Daoy (cell line): ENCODE measurements at places on chromosomes 13 and 19.

- DNase-seq, result no peak
Measured at GRCh38 chr13:80428349-80429096, 87.6 kb upstream of the SPRY2 start.

DNA sequence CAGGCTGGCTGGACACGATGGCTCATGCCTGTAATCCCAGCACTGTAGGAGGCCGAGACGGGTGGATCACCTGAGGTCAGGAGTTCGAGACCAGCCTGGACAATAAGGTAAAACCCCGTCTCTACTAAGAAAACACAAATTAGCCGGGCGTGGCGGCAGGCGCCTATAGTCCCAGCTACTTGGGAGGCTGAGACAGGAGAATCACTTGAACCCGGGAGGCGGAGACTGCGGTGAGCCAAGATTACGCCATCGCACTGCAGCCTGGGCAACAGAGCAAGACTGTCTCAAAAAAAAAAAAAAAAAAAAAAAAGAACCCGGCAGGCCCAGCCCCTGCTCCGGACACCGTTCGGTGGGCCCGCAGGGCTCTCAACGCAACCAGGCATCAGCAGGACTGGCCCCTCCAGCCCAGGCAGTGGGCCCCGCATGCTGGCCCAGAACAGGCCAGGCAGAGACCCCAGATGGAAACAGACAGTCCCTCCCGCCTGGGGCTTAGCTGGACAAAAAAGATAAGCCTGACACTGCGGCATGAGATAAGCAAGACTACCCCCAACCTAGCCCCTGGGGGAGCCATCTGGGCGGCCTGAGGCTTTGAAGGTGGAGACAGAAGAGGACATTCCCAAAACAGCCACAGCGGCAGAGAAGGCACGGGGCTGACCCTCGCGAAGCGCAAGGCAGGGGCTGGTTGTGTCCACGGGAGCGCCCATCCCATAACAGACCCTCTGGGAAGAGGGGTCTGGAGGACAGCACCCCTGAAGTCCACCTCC lies 11.6 kb downstream of the REXO1 start:
- DNase-seq, result no peak

GRCh38 chr19:57527136-57527881 lies at the start of gene ZNF549:
Gene ZNF549 (plus strand): TSS chr19:57527356. CDS start chr19:57527574, 218 bp downstream.
- DNase-seq, result peak; percentile 95

GRCh38 chr19:29745253-29745652 lies 30.2 kb upstream of the C19orf12 start:
- DNase-seq, result no peak

GRCh38 chr19:15166700-15167099 lies 34.1 kb downstream of the NOTCH3 start:
- no peak for DNase-seq

GRCh38 chr19:872266-872951 lies 12.9 kb downstream of the CFD start:
- peak; percentile 90 for DNase-seq

GRCh38 chr19:29514525-29515232 lies 11.1 kb upstream of the VSTM2B start:
- DNase-seq, result no peak

DNA sequence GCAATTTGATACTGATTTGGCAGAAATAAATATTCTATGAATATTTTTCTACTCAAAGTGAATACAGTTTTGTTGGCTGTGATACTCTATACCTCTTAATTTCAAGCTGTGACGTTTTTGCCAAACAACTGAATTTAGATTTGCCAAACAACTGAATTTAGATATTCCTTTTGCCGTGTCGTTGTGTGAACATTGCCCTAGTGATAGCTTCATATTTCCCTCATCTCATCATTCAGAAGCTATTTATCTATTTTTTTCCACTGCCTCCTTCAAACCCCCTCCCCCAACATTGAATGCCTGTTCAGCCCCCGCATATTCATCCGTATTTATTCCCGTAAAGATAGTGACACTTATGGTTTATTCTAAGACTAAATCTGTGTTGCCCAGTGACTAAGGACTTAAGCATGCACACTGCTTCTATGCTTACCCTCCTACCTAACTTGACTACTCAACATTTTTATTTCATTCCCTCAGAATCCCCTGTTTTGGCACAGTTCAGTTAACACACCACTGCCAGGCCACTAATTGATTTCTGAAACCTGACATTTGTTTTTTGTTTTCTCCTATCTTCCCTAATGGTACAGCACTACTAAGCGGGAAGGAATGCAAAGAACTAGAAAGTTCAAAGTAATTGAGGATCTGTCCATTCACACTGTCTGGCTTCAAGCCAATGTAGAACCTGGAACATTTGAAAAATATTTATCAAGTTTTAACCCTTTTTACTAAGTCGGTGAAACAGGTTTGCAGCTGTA lies 2.8 kb upstream of the KLF5 start:
- DNase-seq, result peak; percentile 69

DNA sequence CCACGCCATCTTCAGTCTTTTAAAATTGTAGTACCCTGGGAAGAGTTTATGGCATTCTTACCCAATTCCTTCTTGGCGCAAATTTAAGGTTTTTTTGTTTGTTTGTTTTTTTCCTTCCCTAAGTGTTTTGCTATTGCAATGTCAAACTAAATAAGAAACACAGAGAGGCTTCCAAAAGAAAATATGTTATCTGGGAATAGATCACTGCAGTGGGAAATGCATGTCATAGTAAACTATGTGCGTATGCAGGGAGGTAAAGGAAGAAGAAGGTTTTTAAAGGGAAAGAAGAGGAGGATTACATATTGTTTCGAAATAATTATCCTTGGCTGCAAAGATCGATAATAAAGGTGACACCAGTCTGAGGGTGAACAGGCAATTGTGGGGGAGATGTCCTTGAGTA lies 13.2 kb downstream of the CLEC11A start:
- DNase-seq, result no peak

DNA sequence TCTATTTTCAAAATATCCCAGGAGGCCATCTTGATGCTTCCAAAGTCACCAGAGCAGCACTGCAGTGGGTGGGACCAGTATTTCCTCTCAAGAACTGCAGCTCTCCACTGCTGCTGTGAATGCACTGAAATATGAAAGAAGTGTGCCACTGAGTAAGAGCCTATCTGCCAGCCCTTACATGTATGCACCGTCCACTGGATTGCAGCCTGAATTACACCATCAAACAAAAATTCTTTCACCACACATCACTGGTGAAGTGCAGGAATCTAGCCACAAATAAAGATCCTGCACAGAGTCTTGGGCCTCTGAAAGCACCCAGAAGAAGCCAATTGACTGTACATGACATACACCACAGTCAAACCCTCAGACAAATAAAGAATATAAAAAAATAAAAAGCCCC lies 249.0 kb downstream of the LHFPL6 start:
- DNase-seq, result no peak

DNA sequence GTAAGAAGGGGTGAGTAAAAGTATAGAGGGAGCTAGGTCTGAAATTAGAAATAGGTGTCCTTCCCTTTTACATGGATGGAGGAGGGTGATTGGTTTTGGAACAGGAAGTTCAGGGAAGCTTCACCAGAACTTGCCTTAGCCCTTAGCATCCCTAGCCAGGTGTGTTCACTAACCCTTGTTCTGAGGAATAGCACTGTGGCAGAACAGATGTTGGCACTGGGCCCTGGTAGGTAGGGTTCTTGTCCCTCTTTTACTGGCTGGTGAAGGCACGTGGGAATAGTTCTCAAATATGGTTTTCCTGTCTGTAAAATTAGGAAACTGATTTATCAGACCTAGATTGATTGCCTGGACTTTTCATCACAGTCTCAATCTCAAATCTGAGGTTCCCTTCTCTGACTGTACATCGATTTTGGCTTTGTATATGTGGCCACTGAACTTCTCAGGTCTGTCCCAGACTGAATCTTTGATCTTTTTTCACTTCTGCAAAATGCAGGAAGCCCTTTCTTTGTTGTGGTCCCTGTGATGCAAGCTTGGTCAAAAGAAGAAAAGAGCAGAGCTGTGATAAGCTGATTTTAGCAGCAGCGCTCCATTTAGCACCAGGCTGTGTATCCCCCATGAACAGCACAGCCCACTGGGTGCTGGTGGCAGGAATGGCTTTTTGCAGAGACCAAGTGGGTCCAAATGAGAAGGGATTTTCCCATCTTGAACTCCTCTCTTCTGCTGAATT lies 86.2 kb upstream of the HTR2A start:
- no peak for DNase-seq

GRCh38 chr19:49581007-49581508 lies at the start of gene PRRG2:
Gene PRRG2 (plus strand): TSS chr19:49581316. CDS start chr19:49583220, 1,904 bp downstream.
- no peak for DNase-seq

DNA sequence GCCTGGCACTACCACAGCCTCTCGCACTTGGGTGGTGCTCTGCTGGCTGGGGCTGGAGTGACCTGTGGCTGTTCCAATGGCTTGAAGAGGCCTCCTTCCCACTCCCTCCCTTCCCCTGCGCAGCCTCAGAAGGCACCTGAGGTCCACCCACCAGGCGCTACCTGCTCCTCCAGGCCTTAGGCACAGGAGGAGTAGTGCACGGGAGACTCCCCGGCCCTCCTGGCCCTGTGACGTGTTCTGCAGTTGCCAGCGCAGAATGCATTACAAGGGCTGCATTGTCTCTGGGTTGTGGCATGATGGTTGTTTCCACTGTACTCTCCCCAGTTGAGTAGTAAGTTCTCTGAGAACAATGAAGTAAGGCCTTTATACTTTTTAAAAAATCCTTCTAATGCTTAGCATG lies 128.6 kb downstream of the TEX29 start:
- DNase-seq, result no peak

DNA sequence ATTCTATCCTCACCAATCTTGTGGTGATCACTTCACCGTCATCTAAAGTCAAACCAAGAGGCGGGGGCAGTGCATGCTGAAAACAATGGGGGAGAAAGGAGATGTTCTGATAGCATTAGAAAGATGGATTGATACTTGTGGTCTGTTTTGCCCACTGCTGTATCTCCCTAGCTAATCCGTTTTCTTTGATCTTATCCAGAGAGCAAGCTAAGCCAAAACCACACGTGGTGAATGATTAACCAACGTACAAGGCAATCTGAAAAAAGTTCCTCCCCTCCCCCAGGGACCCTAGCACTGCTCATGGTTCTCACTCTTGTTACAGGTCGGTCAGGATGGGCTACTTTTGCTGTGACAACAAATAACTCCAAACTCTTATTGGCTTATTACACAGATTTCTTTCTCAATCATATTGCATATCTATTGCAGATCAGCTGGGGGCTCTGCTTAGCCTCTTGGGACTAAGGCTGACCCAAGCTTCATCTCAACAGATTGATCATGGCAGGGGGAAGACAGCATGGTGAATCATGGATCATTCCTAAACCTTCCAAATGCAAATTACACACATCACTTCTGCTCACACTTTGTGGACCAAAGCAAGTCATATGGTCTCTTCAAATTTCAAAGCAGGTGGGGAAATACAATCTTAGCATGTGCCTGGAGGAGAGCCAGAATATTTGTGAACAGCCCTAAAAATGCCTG lies 11.9 kb upstream of the C13orf42 start:
- no peak for DNase-seq

GRCh38 chr13:110628477-110628793 lies 13.1 kb downstream of the NAXD start:
- DNase-seq, result no peak

GRCh38 chr13:85163063-85163462 lies 636.2 kb downstream of the SLITRK6 start:
- DNase-seq, result no peak
